ENCODE measurements at places on chromosomes 5 and 9.
A peak's percentile ranks its signal among the peaks of the same experiment; 100 is the strongest.

DNA sequence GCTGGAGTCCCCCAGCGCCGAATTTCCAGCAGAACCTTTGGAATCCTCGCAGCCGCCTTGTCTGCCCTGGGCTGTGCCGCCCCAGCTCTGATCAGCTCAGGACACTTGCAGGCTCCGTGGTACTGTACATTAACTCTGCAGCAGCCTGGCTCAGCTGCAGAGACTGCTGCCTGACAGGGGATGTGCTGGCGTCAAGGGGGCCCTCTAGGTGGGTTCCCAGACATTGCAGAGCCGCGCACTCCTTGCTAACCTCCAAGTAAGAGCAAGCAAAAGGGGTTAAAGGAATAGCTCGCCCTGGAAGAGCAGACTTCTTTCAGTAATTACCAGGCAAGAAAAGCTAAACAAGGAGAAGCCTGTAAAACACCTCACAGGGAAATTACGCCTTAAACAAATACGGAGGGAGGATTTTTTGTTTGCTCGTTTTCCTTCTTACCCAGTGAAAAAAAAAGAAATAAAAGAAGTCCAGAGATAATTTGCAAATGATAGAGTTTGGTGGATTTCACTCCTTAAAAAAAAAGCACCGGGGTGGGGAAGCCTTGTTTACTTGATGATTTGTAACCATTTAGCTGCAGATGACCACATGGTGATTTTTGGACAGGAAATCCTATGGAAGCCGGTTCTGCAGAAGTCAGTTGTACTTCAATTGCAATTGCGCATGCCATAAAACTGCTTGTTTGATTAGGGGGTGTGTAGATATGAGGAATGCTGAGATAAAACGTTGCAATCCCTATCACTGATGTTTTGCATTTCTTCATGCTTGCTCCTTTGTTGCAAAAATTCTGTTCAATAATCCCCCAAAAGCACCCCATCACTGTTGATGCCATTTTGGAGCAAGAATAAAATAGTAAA lies 305.8 kb downstream of the PDE4D start:
- DNase-seq = peak; percentile 58

- DNase-seq = no peak
Observed at GRCh38 chr5:102529031-102529430, 30.2 kb upstream of the SLCO6A1 start.

DNA sequence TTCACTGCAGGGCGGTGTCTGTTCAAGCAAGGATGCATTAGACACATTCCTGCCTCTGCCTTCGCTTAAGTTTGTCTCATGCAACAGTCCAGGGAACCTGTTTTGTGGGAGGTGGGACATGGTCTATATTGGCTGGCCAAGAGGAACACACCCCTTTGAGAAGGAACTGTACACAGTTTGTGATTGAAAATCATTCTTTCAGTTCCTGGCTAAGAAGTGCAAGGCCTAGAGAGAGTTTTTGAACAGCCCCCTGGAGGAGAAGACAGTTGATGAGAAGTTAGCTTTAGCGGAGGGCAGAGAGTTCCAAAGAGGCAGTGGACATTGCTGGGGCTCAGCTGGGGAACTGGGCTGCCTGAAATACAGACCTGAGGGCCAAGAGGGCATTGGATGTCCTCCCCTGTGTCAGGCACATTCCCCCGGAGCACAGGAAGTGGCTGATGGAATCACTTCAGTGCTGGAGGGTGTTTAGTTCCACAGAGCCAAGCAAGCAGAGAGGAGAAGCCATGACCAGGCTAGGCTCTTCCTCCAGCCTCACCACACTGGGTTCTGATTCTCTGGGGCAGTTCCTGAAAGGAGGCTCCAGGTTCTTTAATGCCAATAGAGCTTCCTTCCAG lies 66.6 kb downstream of the RGS3 start:
- DNase-seq = no peak

- DNase-seq = no peak
Observed at GRCh38 chr9:132062806-132063205, 16.9 kb downstream of the MED27 start.

DNA sequence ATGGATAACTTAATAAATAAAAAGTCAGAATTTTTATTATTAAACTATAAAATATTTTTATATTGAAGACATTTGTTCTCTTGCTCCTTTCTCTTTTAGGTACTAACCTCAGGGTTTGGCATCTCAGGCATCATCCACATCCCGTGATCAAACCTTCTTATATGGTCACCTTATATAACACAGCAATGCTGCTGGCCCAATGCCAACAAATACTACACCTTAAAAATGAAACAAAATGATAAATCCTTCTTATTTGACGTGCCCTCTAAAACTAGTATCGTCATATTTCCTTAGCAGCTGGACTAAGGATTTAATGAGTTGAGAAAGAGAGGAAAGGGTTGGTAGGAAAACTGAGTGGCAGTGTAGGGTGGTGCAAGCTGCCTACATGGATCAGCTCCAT lies 56.6 kb downstream of the NDUFAF2 start:
- DNase-seq = no peak

- DNase-seq = no peak
Observed at GRCh38 chr5:126437721-126438120, 14.5 kb downstream of the GRAMD2B start.

GRCh38 chr5:756171-756570 lies 28.4 kb downstream of the ZDHHC11B start:
- DNase-seq = no peak

DNA sequence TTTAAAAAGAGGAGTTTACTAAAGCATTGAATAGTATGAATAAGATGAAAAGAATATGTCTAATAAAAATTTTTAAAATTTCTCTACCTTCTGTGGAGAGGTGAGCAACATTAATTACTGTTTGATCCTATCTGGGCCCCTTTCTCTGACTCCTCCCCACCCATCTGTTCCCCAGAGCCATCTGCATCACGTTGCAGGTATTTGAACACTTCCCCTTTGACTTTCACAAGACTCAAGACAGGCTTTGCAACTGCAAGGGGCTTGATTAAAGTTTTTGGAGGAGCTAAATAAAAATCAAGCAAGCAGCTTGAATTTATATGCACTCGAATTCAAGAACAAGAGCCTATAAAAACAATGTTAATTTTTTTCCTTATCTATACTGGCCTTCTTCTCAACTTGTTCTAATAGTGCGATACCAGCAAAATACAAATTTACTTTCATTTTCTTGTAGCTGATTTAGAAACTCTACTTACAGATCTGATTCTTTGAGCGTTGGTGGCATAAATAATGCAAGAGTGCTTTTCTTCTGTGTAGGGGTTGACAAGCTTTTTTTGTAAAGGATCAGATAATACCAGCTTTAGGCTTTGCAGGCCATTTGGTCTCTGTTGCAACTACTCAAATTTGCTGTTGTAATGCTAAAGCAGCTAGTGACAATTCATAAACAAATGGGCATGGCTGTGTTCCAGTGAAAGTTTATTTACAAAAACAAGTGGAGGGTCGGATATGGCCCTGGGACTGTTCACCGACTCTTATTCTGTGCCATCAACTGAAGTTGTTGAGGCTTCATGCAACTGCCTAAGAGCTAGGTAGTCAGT lies 21.2 kb downstream of the TXNDC8 start:
- DNase-seq = no peak
